Left hindlimb (tissue), 1 donor: ENCODE measurements at places on chromosomes 12 and 14.

- no peak for DNase-seq
Observed at GRCh38 chr12:19002216-19002615, 127.3 kb upstream of the PLEKHA5 start.

GRCh38 chr14:22474730-22475351 lies 114.2 kb downstream of the DAD1 start:
- no peak for DNase-seq

- no peak for DNase-seq
Observed at GRCh38 chr12:117469883-117470483, 108.6 kb upstream of the NOS1 start.

GRCh38 chr12:58032156-58032555 lies 90.8 kb downstream of the ATP23 start:
- no peak for DNase-seq

DNA sequence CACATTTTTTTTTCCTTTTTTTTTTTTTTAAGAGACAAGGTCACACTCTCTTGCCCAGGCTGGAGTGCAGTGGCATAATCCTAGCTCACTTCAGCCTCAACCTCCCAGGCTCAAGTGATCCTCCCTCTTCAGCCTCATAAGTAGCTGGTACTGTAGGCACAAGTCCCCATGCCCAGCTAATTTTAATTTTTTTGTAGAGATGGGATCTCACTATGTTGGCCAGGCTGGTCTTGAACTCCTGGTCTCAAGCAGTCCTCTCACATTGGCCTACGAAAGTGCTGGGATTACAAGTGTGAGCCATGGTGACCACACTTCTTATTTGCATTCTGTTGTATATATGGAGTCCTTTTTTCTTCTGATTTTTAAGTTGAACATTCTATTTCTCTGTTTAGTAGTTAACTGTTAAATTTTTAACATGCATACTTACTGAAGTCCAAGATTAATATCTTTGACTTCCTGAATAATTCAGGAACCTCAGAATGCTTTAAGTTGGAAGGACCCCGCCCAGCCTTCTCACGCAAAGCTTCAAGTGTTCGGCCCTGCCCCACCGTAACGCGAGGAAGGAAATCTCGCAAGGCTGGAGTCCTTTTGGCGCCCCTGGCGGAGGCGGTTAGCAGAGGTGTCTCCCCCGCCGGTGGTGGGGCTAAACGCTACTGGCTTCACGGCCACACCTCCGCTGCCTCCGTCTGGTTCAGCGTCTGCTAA lies 21.6 kb downstream of the SPATS2 start:
- no peak for DNase-seq

- no peak for DNase-seq
Observed at GRCh38 chr14:99560403-99560802, 43.6 kb downstream of the CCDC85C start.

DNA sequence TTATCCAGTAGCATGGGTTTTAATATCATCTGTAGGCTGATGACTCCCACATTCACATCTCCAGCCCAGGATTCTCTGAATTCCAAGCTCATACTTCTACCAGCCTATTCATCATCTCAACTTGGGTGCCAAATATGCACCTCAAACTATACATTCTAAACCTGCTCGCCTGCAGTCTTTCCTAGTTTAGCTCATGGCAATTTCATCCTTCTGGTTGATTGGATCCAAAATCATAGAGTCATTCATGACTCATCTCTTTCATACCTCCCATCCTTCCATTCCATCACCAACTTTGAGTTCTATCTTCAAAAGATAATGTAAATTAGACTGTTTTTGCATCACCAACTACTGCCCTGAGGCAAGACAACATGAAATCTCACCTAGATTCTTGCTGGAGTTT lies 99.7 kb upstream of the EGLN3 start:
- DNase-seq, result no peak

GRCh38 chr14:95445676-95446075 lies 70.8 kb downstream of the SYNE3 start:
- no peak for DNase-seq

DNA sequence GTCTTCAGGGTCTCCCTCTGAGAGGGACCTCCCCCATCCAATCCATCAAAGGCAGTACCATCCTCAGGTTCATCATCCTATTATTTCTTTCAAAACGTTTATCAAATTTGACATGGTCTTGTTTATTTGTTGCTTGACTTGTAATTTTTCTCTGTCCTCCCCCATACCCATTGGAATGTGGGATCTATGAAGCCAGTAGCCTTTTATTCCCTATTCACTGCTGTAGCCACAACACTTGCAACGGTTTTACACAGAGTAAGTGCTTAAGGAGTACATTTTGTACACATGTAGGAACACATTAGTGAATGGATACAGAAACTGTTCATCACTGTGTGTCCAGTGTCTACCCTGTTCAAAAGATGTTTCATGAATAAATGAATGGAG lies 41.5 kb downstream of the IGF1 start:
- no peak for DNase-seq

- no peak for DNase-seq
Observed at GRCh38 chr14:77457115-77457521, 283 bp downstream of the VIPAS39 start.

- no peak for DNase-seq
Observed at GRCh38 chr12:29211696-29212095, 62.6 kb downstream of the FAR2 start.

DNA sequence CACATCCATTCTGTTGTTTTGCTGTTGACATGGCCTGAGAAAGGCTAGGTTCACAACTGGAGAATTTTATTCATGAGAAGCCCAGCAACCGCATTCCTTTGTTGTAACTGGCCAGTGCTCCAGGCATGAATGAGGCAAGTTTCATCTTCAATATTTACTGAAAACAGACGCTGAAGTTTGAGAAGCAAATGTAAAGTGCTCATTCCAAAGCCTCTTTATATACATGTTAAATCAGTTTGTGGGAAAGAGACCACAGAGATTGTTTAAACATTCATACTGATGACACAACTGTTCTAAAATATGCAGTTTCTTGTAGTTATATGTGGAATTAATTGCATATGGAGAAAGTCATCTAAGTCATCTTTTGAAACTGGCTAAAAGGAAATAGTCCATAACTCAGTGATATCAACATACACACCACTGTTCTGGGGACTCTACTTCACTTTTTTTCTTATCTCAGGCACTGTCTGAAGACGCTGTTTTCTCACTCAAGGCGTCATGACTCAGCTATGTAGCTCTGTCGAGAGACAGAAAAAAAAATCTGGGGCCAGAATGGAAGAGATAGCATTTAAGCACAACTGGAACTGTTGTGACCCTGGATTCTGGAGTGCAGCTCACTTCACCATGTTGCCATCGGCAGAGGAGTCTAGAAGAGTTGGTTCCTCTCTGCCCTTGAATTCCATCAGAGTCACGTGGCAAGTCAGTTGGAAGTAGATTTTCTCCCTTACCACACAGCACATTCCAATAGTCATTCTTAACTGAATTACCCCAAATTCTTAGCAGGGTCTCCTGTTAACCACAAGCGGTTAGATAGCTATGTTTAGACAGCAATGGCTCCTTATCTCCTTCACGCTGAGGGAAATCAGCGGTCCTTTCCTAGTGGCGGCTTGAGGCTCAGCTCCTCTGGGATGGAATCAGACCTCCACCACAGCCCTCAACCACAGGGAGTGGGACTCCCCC lies 258.4 kb upstream of the HMGA2 start:
- DNase-seq, result no peak

DNA sequence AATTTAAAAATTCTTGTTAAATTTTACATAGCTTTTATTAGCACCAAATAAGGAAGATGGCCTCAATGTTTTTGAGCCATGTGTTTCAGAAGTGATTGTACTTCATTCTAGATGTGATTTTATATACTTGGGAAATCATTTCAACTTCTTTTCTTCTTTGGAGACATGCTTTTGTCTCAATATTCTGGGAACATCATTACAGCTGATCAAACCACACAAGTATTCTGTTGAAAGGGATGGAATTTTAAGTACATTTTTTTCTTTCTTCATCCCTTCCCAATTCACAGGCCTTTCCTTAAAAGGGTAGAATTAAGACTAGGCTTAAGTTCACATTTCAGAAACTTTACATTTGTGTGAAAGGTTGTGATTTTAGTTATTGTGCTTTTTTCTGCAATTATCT lies 66.4 kb downstream of the PAPOLA start:
- no peak for DNase-seq

GRCh38 chr14:58166005-58166983 lies 14.3 kb upstream of the ARMH4 start:
- peak; percentile 84 for DNase-seq

GRCh38 chr14:69087061-69087461 lies 65.9 kb downstream of the DCAF5 start:
- no peak for DNase-seq

DNA sequence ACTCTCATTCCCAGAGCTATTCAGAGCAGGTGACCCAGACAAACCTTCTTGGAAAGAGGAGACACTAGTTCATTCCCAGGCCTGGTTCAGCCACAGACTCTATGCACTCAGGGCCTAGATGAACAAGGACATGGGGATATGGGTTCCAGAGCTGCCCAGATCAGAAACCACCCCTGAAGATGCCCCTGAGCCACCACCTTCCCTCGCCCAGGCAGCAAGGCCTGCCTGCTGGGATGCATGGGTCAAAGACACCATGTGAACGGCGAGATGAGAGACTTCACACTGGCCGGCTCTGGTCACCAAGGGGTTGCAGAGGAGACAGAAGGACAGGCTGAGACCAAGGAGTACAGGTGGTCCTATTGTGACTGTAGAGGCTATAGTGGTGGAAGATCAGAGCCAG lies 4.1 kb downstream of the SERPINA12 start:
- DNase-seq, result no peak

DNA sequence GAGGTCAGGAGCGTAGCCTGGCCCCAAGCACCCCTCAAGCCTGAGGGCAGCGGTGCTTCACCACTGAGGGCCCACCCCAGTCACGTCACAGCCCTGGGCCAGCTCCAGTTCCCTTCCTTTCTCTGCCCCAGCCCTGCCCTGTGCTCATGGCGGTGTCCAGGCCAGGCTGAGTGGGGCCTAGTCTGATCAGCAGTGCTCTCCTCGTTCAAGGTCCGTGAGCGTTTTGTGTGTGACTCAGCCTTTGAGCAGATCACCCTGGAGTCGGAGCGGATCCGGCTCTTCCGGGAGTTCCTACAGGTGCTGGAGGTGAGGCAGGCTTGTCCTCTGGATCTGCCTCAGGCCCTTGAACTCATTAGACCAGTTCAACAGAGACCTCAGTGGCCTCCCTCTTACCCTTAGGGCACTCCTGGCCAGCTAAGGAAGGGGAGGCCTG lies 19.0 kb downstream of the PRPF40B start:
- peak; percentile 25 for DNase-seq

GRCh38 chr12:122265886-122266229 lies 436 bp downstream of the VPS33A start:
- DNase-seq, result no peak

DNA sequence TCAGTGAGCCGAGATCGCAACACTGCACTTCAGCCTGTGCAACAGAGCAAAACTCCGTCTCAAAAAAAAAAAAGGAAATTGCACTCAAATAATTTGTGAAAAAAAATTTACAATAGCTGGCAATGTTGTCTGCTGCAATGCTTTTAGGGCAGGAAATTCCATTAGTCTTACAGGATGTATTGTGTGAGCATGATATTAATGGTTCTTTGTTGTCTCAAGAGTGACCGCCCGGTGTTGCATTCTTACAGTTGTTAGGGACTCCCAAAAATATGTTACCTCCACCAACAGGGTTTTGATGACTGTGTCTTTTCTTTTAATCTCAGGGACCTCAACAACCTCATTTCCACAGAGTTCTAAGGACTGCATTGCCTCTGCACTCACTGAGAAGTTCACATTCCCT lies 44.8 kb downstream of the PZP start:
- DNase-seq, result no peak

DNA sequence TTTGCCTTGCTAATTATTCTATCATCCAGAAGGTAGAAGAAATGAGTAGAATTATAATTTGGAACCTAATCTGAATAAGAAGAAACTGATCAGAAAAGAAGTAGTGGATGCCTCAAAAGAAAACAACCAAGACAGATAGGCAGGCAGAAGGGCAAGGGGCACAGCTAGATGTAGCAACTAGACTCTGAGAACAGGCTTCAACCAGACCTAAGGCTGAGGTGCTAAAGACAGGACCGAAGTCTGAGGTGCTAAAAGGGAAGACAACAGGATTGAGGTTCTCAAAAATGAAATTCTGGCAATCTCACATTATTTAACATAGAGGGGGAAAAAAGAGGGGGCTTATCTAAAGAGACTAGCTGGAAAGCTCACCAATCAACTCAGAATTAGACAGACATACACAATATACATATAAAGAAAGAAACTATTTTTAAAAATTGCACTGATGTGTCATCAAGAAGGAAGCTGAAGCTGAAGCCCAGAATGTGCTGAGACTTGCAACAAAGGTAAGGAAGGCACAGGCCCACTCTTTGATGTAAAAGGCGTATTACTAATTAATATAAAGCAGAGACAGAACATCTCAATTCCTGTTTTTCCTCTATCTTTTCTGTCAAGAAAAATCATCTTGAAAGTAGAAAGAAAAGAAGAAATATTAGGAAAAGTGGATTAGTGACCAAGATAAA lies 43.8 kb upstream of the CSRNP2 start:
- DNase-seq, result no peak

GRCh38 chr14:29637411-29637810 lies 290.2 kb downstream of the PRKD1 start:
- DNase-seq, result peak; percentile 45

GRCh38 chr12:106981788-106982187 lies 5.2 kb downstream of the MTERF2 start:
- DNase-seq, result no peak

DNA sequence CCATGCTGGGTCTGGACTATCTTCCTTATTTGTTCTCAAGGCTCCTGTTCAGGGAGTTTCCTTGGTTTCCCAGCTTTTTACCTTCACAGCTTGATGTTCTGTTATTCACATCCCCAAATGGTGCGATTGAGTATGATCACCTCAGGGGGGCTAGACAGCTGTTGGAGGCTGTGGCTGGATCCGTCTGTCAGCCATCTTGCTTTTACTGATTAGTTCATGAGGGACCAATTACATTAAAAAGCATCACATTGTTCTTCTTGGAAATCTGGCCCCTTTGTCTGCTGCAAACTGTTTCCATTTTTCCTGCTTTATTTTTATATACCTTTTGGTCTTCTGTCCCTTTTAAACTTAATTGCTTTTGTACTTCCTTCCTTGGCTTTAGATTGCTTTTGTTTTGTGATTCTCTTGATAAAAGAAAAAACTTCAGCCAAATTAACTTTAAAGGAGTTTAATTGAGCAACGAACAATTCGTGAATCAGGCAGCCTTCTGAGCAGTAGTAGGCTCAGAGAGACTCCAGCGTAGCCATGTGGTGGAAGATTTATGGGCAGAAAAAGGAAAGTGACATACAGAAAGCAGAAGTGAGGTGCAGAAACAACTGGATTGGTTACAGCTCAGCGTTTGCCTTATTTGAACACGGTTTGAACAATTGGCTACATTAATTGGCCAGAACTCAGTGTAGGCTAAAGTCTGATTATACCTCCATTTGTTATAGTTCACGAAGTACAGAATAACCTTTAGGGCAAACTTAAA lies 208.7 kb downstream of the AEBP2 start:
- no peak for DNase-seq

GRCh38 chr14:103206023-103206481 lies 82.8 kb downstream of the TNFAIP2 start:
- DNase-seq, result no peak

GRCh38 chr12:96719660-96720362 lies 187.2 kb upstream of the NEDD1 start:
- no peak for DNase-seq
